Right ventricle myocardium superior (tissue), 1 donor: ENCODE measurements at places on chromosomes 16 and 17. TPM values are rescaled to one million over a fixed set of nuclear protein-coding genes. Genes with fewer than 3 reads are reported as not detected.

Gene ACE
- total RNA-seq = 5.4 TPM

Gene GABARAPL2
- 239 TPM for total RNA-seq

Gene LITAF
- 74.3 TPM for total RNA-seq

GRCh38 chr16:79644971-79645667, 44.6 kb upstream of the MAF start:
- DNase-seq = no peak

GRCh38 chr17:76496464-76496863, 4.8 kb downstream of the RHBDF2 start:
- no peak for DNase-seq

DNA sequence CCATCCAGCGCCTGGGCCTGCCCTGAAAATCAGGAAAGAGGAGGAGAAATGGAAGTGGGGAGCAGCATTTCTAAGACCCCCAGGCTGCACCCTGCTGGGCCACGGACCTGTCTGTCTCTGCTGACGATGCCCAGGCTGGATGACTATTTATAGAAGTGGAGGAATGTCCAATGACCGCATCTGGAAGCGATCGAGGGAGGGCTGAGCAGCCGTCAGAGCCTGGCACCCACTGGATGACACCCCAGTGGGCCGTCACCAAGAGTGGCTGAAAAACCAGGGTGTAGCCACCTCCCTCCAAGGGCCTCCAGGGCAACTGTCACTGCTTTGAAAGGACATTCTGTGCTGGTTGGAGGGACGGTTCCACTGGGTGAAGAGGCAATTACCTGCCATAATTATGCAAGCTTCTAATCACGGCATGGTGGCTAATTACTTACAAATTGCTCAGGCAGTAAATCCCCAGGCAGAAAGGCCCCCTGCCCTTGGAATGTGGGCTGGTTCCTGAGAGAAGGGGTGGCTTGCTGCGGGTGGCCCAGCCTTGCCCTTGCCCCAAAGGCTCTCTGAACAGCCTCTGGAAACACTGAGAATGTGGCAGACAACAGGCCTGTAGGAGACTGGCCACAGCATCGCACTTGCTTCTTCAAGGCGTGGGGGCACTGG, 332.1 kb downstream of the C16orf95 start:
- peak; percentile 75 for DNase-seq

GRCh38 chr16:29302976-29303375, 103.5 kb downstream of the NPIPB11 start:
- DNase-seq = no peak
